ENCODE measurements at places on chromosomes 13 and 19.

DNA sequence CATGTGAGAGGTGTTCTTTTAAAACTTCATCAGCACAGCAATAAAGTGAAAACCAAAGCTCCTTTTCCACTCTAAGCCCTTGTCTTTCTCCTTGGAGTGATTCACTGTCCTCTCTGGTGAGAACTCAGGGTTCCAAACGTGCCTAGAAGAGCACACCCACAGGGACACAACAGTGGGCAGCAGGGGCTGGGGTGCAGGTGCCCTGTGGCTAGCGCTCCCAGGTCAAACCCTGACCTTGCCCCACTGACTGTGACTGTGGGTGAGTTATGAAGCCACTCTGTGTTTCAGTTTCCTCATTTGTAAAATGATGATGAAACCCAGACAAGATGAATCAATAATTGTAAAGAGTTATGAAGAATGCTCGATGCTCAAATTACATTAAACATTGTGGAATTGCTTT is 37.6 kb upstream of the IGFL1 start:
- no peak for DNase-seq

DNA sequence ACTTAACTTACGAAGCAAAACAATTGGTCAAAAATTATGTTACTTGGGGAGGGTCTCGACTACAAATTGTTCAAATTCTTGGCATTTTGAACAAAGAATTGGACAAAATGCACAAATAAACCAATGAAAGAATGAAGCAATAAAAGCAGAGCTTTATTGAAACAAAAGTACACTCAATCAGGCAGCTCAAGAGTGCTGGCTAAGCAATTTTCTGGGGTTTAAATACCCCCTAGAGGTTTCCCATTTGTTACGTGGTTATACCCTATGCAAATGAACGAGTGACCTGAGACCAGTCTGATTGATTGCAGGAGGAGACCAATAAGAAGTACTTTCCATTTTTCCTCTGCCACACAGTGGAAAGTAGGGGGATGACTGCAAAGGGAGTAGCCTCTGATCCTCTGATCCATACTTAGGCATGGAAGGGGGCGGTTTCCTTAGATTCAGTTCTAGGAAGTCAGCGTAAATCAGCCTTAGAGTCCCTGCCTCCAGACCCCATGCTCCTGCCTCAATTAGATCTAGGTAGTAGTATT is 228.6 kb downstream of the EFNB2 start:
- DNase-seq = no peak

GRCh38 chr13:40271931-40272775 is 394.3 kb downstream of the FOXO1 start:
- DNase-seq = peak; percentile 17

DNA sequence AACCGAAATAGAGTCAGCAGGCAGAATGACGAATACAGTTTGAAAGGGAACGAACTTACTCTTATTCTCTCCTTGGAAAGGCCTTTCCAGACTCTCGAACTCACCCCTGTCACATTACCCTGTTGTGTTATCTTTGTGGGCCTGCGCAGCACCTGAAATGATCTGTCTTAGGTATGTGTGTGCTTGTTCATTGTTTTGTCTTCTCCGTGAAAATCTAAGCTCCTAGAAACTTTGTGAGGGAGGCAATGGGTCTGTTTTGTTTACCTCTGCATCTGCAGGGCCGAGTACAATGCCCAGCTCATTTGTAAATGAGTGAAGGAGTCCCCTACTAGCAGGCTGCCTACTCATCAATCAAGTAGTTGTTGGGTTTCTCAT is 19.6 kb downstream of the HMGB1 start:
- DNase-seq = no peak

GRCh38 chr19:51161266-51161665 is 19.2 kb downstream of the SIGLEC7 start:
- DNase-seq = no peak

- DNase-seq = peak; percentile 73
These were observed at the start of gene PEX11G for GRCh38 chr19:7488736-7489353. Gene PEX11G (minus strand): TSS chr19:7489035. CDS start chr19:7489010, 25 bp downstream.

- DNase-seq = no peak
These were observed 158.4 kb downstream of the RNF17 start for GRCh38 chr13:24922387-24922744.

GRCh38 chr13:97284558-97284957 is 62.4 kb downstream of the MBNL2 start:
- no peak for DNase-seq

- no peak for DNase-seq
These were observed 216.4 kb downstream of the POSTN start for GRCh38 chr13:37382146-37382545.

- no peak for DNase-seq
These were observed 493 bp upstream of the PDE4A start for GRCh38 chr19:10419646-10420443.

GRCh38 chr19:56367829-56368711 is 25.3 kb downstream of the ZNF582 start:
- peak; percentile 53 for DNase-seq

- no peak for DNase-seq
These were observed 40.5 kb downstream of the GATAD2A start for GRCh38 chr19:19445911-19446361.

DNA sequence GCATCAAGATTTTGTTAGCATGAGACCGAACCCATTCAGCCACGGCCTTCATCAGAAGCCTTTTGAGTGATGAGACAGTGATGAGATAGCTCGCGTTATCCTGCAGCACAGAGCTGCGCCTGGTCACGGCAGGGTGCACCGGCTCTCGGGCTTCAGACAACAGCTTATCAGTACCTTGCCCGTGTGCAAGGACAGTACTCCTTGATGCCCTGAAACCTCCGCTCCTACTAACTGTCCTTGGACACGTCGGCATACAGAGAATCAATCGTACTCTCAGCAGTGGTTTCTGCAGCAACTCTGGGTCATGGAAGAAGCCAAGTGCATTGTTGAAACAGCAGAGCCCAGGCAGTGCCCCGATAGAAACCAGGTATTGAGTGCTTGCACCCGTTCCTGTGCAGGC is 40.7 kb downstream of the IRS2 start:
- DNase-seq = no peak

GRCh38 chr13:73913751-73914518 is 220.3 kb downstream of the KLF12 start:
- no peak for DNase-seq

DNA sequence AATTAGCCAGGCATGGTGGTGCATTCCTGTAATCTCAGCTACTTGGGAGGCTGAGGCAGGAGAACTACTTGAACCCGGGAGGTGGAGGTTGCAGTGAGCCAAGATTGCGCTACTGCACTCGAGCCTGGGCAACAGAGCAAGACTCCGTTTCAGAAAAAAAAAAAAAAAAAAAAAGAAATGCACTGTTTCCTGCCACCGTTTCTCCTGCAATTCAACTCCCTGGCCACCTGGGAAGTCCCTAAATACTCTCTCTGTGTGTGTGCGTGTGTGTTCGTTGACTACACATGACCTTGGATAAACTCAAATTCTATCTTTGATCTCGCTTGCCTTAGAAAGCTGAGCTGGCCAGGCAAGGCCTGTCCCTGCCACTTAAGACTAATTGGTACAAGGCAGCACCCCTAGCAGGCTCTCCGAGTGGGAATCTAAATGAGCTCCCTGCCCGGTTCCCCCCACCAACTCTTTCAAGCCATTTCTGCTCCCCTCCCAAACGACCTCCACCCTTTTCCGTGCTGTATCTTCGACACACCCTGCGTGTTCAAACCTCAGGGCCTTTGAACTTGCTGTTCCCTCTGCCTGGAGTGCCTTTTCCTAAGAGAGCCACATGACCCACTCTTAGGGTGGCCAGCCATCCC is 5.2 kb upstream of the BCAT2 start:
- no peak for DNase-seq

- no peak for DNase-seq
These were observed 2.7 kb upstream of the IRGC start for GRCh38 chr19:43713208-43713607.

Data from activated CD8-positive, alpha-beta memory T cell treated with anti-CD3 and anti-CD28 coated beads for 4 hours (primary cell).